Right ventricle myocardium superior (tissue), 1 donor: ENCODE measurements at places on chromosomes 16 and 17.

- no peak for DNase-seq
These were observed 18.9 kb downstream of the ITGB3 start for GRCh38 chr17:47272491-47272890.

DNA sequence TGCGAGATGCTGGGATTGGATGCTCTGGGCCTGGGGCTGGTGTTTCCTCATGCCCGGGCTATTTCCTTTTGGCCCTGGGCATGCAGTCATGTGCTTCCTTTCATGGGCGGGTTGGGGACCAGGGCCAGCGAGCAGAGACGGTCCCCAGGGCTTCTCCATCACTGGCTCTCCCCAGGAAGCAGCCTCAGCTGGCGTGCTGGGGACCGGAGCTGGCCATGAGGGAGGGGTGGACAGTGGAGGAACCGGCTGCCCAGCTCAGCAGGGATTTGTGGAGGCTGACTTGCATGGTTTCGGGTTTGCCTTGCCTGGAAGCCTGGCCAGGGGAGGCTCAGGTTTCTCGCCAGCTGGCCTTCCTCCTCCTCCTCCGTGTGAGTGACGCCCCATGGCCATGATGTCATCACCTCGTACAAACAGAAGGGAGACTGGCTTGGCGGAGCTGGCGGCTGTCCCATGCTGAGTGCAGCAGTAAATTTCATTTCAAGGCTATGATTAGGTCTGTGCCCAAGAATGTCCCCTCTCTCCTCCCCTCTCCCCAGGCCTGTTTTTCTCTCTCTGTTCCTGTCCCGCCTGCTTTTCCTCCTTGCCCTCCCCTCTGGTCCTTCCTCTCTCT lies 8.9 kb upstream of the TIMP2 start:
- DNase-seq = peak; percentile 97

DNA sequence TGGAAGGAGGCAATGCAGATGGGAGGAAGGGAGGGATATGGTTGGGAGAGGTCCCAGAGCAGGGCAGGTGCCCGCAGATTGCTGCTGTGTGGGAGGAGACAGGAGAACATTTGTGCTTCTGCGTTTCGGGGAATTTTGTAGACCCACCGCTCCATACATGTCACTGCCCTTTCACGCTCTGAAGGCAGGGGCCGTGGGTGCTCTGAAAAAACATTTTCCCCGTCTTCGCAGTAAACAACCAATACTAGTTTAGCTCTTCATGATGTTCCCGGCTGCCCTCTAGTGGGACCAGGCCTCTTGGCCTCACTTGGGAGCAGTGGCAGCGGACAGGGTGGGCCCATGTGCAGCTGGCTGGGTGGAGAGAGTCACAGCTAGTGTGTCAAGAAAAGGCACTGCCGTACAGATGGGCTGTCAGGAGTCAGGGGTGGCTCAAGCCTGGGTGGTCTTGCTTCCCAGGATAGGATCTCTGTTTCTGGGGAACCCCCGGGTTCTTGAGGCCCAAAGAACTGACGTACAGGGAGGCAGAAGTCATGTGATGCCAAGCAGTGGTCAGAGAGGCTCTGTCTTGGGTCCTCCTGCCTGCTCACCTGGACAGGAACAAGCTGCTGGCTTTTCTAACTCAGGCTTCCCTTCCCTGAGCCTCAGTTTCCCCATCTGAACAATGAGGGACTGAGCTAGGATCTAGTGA lies 46.5 kb upstream of the CPNE2 start:
- peak; percentile 86 for DNase-seq

DNA sequence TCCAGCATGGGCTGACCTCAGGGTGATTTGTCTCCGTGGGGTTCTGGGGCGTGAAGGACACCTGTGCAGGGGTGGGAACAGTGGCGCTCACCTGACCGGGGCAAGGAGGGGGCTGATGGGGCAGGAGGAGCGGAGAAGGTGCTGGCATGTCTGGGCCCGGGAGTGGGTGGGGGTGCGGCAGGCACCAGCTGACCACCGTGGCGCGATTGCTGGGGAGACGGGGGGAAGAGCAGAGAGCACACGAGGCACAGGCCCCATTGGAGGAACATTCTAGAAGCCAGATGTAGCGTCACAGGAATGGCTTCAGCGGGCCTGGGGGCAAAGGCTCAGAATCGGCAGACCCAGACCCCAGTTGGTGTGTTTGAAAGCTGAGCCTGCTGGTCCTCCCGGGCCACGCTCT lies 12.1 kb downstream of the CACNA1H start:
- no peak for DNase-seq

DNA sequence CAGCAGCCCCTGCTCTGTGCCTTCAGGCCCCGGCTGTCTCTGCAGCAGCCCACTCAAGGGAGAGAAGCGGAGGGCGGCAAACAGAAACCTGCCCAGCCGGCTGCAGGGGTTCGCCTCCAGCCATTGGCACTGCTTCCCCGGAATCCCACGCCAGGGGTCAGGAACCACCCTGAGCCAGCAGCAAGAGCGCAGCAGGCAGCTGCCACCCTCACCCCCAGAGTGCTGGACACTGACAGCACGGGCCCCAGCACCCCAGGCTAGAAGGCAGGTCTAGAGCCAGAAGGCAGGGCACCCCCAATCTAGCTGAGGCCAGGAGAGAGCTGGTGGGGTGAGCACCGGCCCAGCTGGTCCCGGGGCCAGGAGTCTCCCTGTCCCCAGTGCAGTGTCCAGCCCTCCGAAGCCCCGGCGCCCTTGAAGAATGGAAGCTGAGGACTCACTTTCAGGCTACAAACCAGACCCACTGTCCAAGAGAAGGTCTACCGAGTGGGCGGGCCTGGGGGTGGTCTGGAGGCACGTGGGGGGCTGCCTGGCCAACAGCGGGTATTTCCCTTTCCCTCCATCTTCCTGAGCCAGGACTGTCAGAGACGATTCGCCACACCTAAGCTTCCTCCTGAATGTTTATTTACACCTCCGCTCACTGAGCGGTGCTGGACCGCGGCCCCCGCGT lies 8.4 kb downstream of the UBALD2 start:
- no peak for DNase-seq

- DNase-seq = no peak
These were observed 26.7 kb downstream of the PIMREG start for GRCh38 chr17:6470751-6471521.

DNA sequence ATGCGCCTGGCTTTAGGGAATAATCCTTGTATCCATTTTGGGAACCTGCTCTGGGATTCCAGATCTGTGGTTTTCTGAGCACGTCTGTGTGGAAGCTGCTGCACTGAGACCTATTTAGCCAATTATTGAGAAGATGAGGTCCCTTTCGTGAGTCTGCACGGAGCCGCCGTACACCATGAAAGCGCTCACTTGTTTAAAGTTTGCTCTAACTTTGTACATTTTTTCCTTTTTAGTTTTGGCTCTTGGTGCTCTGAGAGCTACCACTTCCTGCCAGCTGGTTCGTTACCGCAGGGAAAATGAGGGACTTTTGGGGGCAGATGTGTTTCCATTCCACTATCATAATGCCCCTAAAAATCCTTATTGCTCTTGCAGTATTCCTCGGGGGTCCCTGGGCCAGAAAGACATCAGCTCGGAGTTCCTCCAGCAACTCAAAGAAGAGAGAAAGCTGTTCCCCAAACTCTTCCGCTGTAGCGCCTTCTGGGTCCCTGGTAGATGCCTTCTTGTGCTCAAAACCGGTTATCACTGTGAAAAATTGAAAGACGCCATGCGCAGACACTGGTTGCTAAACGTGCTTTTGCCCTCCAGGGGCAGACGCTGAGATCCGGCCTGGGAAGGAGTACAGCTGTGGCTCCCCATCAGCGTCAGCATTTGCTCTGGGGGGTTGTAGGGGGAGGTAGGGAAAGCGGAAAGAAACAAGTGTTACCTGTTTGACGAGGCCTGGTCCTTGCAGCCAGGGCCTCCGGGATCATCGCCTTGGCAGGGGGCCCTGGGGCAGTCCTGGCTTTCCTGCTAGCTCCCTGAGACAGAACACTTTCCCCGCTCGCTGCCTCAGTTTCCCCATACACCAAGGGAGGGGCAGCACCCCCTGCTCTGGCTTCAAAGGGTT lies 238.1 kb downstream of the MRTFB start:
- DNase-seq = no peak

- DNase-seq = no peak
These were observed 1.9 kb downstream of the MSI2 start for GRCh38 chr17:57257895-57258851.

DNA sequence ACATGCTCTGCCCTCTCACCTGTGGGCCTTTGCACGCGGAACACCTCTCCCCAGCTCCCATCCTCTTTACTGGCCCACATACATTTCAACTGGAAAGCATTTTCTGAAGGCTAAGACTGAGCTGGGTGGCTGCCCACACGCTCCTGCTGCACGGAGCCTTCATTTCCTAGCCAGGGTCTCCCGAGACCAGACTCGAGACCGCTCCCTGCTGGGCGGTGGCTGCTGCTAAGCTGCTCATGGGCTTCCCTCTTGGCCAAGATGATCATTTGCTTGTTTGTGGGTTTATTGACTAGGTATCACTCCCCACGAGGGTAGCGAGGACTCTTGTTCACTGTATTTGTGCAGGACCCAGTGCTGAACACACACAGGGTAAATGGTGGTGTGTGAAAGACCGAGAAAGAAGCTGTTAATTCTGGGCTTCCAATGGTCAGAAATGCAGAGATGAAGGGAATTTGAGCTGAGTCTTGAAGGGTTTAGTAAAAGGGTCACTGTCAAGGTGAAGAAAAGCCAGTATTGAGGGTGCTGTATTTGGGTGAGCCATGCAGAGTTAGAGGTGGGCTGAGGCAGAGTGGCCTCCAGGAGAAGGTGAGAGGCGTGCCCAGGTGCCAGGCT lies 907 bp downstream of the TRAPPC2L start:
- DNase-seq = peak; percentile 89

DNA sequence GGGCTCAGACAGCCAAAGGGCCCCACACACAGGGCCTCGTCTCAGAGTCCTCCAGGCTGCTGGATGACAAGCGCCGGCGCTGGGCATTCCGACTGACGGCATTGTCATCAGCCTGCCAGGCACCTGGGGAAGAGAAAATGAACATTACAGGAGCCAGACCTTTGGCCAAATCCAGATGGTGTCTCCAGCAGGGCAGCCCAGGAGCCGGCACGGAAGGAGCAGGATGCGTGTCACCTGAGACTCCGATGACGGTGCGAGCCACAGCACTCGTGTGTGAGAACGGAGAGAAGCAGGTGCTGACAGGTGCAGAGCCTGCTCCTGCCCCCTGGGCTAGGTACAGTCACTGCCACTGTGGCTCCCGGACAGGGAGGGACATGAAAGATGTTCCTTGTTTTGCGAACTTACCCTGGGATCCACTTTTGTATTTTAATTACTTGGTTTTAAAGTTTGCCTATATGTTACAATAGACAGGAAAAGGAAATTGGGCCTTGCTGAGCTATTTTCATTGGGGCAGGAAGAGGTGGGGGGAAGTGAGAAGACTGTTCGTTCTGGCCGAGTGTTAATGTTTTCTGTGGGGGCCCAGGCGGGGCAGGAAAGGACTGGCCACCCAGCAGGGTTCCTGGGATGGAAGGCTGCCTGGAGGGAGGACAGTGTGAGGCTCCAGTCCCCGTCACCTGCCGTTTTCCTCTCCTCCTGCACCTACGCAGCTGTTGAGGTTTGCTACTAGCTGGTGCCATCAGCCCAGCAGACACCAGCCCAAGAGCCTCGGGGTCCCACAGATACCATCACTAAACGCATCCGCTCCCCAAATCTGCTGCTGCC lies 4.4 kb upstream of the FOXJ1 start:
- DNase-seq = no peak

- DNase-seq = no peak
These were observed 122.4 kb upstream of the NUDT7 start for GRCh38 chr16:77599793-77600415.

- DNase-seq = no peak
These were observed 9.4 kb upstream of the ABCC3 start for GRCh38 chr17:50625032-50625871.

DNA sequence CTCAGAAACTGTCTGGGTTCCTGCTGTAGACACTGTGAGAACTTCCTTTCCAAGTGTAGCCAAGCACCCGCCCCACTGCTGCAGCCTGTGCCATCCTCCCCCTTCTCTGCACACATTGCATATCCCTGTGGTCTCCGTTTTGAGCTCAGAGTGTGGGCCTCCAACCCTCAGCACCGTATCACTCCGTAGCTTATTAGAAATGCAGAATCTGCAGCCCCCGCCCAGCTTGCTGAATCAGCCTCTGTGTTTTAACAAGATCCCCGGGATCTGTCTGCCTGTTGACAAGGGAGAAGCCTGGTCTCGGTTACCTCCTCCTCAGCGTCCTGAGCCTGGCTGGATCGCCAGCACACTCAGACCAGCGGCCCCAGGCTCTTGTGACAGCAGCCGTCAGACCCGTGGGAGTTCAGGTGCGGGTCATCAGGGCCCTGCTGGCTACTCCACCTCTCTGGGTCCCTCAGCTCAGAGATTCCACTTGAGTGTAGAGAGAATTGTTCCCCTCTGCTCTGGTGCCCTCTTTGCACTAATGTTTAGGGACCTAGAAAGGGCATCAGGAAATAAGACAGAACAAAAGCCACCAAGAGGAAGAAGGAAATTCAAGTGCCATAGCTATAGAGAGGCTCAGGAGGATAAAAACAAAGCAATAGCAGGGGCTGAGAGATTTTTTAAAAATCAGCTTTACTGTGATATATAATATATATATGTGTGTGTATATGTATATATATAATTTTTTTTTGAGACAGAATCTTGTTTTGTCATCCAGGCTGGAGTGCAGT lies 92.3 kb downstream of the PITPNC1 start:
- DNase-seq = no peak

- no peak for DNase-seq
These were observed 24.0 kb downstream of the ADGRG5 start for GRCh38 chr16:57566436-57566835.

DNA sequence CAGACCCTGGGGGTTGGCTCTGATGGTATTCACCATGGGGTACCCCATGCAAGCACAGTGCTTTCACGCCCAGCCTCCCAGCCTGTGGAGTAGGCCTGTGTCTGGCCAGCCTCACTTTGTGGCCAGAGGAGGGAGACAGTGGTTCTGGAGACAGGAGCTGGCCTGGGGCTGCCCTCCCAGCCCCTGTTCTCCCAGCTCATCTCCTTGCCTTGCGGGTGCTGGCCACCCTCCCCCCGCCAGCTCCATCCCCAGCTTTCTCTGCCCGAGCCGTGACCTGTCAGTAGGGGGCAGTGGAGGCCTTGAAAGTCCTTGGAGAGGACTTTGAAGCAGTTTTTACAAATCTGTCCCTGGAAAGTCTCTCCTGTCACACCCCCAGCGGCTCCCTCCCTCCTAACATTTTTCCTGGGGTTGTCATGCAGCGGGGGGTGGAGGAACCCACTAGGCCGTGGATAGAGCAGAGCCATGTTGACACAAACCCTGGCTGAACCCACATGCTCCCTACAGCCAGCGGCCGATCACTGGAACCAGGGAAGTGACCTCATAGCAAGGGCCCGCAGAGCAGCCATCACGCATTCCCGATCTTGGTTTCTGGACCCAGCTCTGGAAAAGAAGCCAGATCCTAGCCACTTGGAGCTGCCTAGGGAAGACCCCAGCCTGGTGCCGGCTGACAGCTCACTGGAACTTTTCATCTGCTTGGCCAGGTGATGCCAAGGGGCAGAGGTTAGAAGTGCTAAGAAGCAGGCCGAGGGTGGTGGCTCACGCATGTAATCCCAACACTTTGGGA lies 289.4 kb downstream of the SEC14L1 start:
- peak; percentile 92 for DNase-seq

DNA sequence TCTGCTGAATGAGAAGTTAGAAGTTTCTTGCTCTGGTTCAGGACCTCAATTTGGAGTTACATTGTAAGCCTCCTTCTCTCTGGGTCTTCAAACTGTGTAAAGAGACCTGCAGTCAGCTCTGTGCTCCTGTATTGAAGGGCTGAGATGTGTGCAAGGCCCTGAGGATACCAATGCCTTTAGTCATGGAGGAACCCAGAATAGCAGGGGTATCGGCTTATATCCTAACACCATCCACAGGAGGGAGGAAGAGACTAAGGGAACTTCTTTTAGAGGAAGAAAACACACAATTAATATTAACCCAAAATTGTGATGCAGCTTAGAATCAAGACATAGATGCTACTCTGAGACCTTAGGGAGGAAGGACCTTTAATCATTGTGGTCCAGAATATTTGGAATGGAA lies 36.5 kb downstream of the GLP2R start:
- DNase-seq = no peak
